ENCODE measurements at places on chromosomes 11 and 22.
A peak's percentile ranks its signal among the peaks of the same experiment; 100 is the strongest.

- DNase-seq = peak; percentile 5
These were observed 41.5 kb upstream of the HSPA8 start for GRCh38 chr11:123103326-123103980.

DNA sequence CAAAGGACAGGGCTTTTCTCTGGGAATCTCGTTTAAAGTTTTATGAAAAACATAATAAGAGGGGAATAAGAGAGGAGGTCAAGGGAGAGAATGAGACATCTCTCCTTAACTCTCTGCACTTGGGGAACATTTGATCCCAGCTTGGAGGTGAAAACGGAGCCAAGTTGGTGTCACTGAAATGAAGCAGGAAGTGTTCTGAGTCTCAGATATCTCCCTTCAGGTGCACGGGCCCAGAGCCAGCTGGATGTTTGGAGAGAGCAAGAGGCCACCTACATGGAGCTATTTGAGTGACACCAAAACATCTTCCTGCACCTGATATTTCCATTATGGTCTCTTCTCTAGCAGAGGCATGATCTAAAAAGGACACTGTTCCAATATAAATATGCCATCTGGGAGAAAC lies 85.7 kb downstream of the BLID start:
- no peak for DNase-seq

DNA sequence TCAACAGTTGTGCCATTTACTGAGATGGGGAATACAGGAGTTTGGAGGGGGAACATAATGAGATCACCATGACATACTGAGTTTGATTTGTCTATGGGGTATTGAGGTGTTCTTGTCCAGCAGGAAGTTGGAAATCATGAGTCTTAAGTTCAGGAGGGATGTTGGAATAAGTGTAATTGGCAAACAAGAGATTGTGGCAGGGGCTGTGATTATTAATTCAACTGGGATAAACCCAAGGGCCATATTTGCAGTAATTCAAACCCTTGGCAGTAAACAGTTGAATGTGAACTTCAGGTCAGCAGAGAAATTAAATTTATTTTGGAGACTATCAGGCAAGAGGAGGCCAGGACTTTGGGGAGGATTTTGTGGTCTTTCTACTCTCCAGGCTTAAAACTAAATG lies 33.4 kb downstream of the ADM start:
- DNase-seq = no peak

- DNase-seq = no peak
These were observed 40.2 kb upstream of the RBFOX2 start for GRCh38 chr22:36068776-36069344.

GRCh38 chr11:78449866-78450265 lies 32.2 kb upstream of the GAB2 start:
- no peak for DNase-seq

DNA sequence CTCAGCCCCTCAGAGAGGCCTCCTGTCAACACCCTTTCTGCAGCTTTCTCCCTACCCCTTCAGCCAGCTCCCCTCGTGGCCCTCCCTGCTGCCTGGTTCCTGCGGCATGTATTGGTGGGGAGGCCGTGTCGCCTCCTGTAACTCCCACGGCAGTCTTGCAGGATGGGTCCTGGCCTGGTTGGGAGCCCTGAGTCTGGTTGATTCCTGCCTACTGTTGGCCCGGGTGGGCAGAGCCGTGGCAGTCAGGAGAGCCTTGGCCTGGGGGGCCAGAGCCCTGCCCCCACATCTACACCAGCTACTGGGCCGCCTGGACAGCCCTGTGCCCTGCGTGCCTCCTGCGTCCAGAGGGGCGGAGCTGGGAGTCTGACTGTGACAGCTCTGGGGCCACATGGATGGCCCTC lies 30.3 kb upstream of the GRAMD4 start:
- no peak for DNase-seq

GRCh38 chr11:2445746-2446551 lies 1.1 kb downstream of the KCNQ1 start:
- DNase-seq = no peak

DNA sequence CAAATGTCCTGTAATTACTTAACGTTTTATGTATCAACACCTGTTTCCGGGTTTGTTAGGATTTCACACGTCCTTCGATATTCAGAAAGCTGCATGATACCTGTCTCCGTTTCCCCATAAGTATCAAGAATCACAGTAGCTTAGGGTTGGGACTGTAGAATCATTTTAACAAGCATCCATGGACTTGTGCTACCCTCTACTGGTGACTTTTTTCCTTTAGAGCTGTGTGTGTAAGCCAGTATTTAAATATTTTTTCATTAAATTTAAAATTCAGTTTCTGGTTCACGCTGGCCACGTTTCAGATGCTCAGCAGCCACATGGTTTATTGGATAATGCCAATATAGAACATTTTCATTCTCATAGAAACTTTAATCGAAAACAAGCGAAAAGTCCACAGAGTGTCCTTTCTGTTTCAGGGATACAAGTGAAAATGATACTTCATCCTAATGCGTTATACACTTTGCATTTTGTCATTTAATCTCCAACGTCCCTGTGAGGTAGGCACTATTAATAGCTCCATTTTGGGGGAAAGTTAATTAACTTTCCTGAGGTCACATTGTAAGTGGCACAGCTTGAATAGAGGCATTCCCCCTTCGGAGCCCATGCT lies 61.5 kb upstream of the SLC25A18 start:
- no peak for DNase-seq

GRCh38 chr11:19892876-19893275 lies 180.2 kb downstream of the NAV2 start:
- DNase-seq = no peak

DNA sequence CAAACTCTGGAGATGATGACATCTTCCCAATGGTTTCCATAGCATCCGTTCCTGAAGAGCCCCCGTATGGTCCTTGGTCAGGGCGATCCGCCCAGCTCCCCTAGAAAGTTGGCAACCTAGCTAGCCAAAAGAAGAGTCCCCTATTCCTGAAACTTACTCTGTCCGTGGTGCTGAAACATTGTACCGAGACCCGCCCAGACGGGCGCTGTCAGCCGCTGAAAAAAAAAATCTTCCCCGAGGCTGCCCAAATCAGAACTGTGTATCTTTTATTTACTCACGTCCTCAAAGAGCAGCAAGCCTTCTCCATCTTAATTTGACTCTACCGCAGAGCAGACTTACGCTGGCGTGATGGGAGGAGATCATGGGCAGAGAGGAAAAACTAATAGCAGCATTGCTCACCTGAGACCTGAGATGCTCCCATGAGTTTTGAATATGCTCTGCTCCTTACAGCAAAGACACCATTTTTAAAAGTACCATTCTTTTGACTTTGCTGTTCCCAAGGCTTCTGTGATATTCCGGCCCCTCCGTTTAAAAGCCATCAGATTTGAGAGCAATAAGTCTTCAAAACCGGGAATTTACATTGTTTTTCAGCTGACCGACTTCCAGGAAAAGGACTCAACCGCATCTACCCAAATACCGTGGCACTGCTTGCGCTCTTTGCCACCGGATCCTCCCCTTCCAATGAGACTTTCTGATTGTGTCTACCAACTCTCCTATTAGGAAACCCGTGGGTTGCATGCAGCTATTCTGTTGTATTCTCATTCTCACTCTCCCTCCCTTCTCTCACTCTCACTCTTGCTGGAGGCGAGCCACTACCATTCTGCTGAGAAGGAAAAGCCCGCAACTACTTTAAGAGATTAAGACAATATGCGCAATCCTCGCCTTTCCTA lies at the start of gene SLC17A6:
Gene SLC17A6, plus strand, starts transcription at position 786 of the 890 bp plus-strand sequence. CDS start 153 bp downstream, outside the sequence.
- DNase-seq = no peak

DNA sequence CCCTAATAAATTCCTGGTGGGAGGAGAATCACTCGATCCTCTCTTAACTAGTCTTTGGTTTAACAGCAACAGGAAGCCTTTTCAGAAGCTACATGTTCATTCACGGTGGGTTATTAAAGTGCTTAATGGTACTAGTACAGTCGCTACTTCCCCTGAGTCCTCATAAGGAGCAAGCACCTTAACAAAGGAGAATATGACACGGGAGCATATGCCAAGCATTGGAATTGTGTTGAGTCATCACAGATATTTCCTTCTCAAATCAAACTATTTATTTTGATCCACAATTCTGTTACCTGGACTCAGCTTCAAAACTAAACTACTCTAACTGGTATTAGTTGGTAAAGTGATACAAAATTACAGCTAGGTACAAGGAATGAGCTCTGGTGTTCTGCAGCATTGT lies 177.5 kb upstream of the CTSC start:
- no peak for DNase-seq

DNA sequence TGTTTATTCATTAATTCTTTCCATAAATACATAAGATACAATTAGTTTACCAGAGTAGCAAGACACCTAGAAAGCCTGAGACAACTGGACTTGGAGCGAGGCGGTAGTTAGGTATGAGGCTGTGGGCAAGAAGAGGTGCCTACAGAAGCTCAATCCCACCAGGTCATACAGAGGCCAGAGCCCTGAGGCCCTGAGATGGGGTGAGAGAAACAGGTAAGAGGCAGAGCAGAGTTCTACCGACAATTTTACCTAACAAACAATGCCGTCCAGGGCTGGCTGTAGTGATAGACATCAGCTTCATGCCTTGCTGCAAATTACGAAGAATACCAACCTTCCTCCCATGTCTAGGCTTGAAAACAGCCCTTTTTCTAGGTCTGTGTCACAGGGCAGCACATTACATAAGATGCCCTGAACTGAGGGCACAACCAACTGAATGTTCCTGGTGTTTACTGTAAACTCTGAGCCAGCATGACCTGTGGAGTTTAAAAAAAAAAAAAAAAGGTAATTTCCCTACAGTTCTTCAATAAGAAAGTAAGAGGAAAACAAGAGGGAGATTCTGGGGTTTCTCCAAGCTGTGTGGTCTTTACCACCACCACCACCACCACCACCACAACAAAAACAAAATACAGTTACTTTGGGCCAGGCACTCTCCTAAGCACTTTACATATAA lies 105.8 kb downstream of the GAB2 start:
- DNase-seq = no peak

- DNase-seq = no peak
These were observed 44.6 kb downstream of the IGF2 start for GRCh38 chr11:2094354-2095197.

- DNase-seq = no peak
These were observed 188.6 kb downstream of the HIPK3 start for GRCh38 chr11:33445761-33446161.

- no peak for DNase-seq
These were observed 38.3 kb upstream of the HMGXB4 start for GRCh38 chr22:35219012-35219411.

DNA sequence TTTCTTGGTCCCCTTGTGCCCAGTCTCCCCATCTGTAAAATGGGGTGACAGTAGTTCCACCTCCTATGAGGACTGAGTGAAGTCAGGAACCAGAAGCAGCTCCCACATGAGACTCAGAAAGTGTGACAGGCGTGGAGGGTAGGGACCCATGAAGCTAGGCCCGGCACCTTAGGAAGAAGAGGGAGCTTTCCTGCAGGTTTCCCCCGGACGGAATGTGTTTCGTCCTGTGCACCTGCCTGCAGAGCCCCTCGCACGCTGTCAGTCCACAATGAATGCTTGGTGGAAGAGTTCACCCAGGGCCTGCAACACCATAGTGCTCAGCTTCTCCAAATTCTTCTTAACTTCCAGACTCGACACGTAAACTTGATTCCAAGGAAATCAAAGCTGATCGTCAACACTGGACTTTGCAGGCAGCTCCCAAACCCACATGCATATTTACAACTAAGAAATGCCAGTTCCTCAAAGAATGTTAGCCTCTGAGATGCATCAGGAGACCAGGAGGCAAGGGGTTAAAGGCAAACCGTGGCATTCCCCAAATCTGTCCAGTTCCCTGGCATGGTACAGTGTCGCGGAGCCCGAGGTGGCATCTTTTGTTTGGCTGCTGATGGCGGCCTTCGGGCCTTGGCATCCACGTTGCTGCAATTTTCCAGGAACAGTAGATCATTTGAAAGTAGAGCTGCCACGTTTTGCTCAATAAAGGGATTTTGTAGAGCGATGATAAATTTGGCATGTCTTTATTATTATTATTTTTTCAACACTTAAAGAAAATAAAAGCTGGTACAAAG lies 15.4 kb downstream of the LRP5 start:
- DNase-seq = no peak

- DNase-seq = no peak
These were observed 289.5 kb downstream of the CADM1 start for GRCh38 chr11:115214644-115215234.

DNA sequence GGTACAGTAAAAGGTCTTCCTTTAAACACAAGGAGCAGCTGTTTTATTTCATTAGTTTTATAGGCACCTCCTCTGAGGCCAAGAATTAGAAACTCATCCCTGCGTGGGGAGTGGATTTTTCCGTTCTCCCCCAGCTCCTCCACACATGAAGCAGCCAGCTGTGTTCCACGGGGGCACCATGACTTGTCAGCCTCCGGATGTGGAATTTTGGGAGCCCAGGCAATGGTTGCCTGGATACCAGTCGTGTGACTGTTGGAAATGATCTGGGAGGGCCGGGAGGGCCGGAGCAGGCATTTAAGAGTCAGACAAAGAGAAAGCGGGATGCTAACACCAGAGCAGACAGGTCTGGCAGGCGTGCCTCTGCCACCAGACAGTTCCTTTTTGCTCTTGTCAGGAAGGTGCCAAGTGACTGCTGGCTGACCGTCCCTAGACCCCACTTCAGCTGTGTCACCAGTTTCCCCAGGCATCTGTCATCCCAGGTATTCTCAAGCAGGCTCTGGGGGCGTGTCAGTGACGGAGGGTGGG lies 15.9 kb upstream of the CDC42EP2 start:
- DNase-seq = no peak

DNA sequence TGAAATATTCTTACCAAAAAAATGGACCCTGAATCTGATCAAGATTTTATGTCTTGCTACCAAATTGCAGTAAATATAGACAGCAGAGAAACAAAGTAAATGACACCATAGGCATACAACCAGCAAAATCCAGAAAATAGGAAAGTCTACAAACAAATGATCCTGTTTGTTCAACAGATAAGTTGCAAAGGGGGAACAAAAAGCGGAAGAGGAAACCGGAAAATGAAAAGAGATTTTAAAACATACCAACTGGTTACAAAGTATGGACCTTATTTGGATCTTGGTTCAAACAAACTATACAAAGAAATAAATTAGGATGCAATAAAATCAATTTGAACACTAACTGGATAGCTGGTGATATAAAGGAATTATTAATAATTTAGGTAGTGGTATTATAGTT lies 92.0 kb downstream of the TMPRSS5 start:
- no peak for DNase-seq

GRCh38 chr22:49570032-49570848 lies 257.4 kb downstream of the BRD1 start:
- DNase-seq = no peak

- DNase-seq = no peak
These were observed 30.8 kb downstream of the EP300 start for GRCh38 chr22:41123151-41123550.

GRCh38 chr11:110086892-110087309 lies 6.3 kb upstream of the ZC3H12C start:
- DNase-seq = no peak

DNA sequence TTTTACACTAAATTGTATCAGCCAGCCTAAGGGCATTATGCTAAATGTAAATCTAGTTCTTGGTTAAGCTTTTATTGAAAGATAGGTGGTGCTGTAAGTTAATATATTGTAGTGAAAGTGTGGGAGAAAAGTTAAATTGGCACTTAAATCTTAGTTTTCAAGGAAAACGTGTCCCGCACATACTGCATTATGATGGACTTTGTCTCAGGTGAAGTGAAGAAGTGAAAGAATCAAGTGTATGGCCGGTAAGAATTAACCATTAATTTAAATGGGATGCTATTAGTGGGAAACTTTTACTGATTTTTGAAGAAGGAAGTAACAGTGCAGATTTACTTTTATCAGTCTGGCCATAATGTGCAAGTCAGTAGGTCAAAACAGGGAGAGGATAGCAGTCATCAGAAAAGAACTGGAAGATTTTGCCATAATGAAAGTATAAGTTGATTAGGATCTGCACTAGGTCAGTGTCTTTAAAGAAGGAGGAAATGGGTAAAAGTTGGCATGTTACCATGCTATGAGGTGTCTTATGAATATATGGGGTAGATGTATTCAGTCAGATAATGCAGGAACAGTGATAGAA lies 81.6 kb downstream of the PDHX start:
- no peak for DNase-seq

All from activated T-helper 9 cell treated with anti-CD3 and anti-CD28 coated beads, Interleukin-2, amount 50 U/mL, for 16 hours (primary cell).